ENCODE measurements at places on chromosomes 2 and 18.

DNA sequence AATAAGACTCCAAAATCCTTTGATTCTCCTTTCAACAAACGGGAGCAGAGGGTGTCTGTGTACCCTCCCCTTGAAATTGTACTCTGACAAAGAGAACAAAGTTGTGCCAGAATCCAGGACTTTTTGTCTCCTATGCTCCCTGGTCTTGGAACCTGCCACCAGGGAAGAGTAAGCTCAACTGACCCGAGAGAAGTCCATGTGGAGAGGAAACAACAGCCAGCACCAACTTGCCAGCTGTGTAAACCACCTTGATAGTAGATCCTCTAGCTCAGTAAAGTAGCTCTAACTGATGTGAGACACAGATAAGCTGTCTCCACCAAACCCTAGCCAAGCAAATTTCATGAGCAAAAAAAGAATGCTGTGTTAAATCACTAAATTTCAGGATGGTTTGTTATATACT, 46.9 kb downstream of the LNPK start:
- no peak for DNase-seq

DNA sequence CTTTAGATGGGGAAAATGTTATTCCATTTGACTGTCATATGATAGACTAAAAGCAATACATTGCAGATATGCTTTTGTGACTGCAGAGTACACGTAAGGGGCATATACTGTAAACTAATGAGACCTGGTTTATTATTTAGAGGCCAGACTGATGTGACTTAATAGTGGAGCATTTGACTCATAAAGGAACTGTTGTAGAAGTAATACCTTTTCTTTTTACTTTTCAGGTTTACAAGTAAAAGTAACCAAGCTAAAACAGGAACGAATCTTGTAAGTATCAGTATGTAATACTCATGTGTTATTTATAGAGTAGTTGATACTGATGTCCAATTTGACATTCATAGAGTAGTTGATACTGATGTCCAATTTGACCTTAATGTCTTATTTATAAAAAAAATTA, 13.1 kb downstream of the RBBP8 start:
- no peak for DNase-seq

DNA sequence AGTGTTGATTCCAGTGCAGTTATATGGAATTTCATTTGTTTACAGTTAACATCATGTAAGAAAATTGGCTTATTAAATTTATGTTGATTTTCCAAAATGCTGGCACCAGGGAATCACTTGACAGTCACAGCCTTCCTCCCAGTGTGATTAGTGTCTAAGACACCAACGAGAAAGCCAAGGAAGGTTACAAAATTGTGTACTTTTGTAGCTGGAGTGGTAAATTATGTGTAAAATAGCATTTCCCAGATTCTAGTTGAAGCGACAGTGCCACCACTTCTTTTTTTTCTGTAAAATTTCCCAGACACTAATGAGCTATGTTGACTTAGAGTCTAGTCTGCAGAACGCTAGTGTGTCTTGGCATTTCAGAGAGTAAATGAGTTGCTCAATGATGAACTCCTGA, 101.3 kb downstream of the NCK2 start:
- no peak for DNase-seq

DNA sequence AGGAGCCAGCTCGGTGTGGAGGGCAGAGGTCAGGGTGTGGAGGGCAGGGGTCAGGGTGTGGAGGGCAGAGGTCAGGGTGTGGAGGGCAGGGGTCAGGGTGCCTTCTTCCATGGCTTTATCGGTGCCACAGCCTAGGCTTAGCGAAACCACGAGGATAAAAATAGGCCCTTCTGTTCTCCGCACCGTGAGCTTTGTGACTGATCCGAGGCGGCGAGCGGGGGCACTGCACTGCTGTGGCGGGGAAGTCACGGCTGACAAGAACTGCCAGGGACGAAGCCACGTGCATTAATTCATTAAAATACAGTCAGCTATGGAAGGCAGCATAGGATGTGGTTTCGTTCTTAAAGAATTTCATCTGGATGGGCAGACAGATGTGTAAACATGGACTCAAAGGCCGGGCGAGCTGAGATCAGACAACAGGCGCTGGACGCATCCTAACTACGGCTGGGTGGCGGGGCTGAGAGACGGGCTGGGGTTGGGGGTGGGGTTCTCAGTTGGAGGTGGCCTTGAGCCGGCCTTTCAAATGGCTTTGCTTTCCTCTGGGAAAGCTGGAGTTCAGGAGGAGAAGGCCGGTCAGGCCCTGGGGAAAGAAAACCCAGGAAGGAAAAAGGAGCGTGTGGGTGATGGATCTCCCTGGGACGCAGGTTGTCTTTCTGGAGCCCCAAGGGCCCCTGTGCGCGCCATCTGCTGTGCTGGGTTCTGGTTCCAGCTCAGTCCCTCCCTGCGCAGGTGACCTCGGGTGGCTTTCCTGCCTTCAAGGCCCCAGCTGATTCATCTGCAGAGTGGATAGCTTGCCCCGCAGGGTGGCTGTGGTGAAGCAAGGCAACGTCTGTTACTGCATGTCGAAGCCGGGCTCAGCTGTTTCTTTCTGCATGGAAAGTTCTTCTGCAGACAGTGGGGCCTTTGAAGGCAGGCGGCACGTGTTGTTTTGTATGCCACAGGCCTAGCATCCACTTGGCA, 958 bp upstream of the ALLC start:
- no peak for DNase-seq

DNA sequence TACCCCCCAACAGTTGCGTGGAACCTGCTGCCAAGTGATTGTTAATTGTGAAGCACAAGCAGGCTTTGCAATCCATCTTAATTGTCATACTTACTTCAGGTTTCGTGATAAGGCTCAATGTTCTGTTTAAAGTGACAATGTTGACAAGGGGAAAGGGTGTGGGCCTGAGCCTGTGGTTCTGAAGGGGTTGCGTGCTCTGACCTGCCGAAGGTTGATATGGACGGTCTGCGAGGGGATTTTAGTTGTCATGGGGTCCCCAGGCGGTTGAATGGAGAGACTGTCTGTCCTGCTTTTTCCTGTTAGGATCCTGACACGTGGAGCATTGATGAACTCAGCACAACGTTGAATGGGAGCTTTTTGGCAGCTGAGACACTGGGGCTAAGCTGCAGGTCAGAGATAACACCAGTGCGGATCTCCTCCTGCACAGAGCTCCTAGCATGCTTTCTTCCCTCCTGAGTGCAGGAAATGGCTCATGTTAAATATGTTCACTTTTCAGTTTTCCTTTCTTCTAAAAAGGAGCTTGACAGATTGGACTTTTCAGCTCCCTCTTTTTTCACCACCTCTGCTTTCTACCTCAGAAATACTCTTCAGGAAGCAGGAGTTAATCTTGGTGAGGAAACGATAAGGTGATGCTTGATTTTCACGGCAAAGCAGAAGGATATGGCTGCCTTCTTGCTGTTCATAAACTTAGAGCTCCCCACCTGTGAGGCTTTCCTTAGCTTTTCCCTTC, 62.9 kb upstream of the ZEB2 start:
- no peak for DNase-seq

DNA sequence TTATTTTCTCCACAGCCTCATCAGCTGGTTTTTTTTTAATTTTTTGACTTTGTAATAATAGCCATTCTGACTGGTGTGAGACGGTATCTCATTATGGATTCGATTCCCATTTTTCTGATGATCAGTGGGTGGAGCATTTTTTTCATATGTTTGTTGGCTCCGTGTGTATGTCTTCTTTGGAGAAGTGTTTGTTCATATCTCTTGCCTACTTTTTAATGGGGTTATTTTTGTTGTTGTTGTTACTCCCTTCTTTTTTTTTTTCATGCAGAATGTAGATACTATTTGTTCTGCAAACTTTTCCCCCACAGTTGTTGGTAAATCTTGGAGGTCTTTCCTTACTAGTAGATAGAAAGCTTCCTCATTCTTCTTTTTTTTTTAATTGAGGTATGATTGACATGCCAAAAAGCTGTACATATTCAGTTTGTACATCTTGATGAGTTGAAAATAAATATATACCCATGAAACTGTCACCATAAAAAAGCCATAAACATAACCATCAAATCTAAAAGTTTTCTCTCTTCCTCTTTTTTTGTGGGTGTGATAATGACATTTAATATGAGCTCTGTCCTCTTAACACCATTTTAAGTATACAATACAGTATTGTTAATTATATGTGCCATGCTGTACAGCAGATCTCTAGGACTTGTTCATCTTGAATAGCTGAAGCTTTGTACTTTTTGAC, 21.8 kb upstream of the NT5DC4 start:
- no peak for DNase-seq

DNA sequence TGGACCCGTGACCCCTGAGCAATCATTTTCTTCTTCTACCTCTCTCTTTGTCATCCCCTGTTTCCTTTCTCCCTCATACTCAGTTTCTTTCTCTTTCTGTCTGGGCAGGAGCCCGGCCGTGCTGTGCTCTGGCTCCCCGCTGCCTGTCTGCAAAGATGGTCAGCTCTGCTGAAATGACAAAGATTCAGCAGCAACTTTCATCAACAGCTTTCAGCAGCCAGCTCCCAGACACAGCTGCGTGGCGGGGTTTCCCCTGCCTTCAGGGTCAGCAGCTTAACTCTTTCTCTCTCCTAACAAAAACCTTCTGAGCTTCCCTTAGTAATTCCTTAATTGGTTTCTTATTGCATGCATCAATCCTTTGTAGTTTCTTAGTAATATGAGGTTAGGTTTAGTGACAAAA, 1234.4 kb downstream of the CNTNAP5 start:
- DNase-seq = no peak

DNA sequence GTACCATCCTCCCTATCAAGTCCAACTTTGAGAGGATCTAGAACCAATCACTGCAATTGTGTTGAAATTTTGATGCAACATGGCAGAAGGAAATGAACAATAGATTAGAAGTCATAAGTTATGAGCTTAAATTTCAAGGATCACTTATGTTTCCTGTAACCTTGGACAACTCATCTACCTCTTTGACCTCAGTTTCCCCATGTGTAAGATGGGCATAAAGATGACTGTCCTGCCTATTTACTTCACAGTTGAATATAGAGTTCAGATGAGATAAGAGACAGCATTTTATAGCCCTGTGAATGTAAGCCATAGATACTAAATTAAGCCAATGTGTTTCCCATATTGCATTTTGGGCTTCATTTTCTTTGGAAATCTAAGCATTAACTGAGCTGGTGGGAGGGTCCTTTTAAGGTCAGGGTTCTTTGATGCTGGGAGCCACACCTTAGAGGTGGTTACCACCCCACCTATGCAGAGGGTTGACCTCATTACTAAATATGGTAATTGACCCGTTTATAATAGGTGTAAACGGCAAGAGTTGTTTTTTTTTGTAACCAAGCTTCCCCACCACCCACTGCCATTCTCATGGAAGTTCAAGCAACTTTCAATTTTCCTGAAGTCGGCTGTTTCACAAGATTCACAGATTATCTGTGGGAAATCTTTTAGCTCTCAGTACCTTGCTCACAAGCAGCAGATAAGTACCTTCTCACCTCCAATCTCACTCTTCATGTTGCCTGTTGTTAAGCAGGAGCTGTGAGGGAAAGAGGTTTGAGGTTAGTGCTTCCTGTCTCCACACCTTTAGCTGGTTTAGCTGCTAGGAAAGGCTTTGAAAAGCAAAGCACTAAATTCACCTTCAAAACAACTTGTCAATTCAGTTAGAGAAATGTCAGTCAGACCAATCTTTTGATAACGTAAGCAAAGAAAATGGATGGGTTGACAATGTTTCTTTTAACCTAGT, 13.3 kb downstream of the CD28 start:
- DNase-seq = no peak

DNA sequence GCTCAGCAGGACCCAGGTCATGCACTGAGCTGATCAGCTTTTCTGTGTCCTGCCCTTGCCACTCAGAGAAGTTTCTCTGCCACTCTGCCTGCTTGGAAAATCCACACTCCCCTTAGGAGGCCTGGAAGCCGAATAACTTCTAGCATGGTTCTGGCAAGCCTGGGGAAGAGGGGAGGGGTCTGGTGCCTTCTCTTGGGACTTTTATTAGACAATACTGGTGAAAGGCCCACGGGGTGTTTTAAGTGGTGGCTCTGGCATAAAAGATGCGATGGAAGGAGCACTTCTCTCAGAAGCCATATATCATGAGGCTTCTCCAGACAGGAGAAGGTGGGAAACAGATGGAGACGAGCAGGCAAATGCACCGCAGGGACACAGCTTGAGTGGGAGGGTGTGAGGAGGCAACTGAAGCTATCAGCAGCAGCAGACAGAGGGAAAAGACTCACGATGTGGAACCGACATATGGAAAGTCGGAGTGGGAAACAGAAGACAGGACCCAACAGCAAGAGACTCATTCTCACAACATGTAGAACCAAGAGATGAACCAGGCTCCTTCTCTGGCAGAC, 141.8 kb upstream of the CTNNA2 start:
- no peak for DNase-seq

GRCh38 chr2:170157025-170157684, 20.8 kb upstream of the MYO3B start:
- DNase-seq = no peak

DNA sequence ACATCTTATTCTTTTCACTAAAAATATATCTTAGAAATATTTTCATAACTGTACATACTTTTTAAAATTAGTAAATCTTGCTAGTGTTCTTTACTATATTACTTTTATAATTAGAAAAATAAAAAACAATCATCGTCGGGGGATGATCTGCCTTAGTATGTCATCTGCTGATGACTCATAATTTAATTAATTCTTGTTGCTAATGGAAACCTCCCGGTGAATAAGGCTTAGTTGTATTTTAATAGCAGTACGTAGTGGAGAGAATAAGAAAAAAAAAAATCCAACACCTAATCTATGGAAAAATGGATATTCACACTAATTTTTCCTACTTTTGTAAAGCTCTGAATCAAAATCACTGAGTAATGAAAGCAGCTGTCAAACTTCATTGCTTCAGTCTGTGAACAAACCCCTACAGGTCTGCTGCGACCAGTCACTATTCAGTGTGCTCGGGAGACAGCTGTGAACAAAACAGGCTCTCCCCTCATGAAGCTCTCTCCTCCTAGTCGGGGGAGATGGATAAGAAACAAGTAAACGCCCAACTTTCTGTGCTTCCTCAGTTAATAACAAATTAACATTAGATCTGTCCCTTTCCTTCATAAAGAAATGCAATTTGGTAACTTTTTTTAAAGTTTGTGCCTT, 97.4 kb upstream of the UPP2 start:
- no peak for DNase-seq

DNA sequence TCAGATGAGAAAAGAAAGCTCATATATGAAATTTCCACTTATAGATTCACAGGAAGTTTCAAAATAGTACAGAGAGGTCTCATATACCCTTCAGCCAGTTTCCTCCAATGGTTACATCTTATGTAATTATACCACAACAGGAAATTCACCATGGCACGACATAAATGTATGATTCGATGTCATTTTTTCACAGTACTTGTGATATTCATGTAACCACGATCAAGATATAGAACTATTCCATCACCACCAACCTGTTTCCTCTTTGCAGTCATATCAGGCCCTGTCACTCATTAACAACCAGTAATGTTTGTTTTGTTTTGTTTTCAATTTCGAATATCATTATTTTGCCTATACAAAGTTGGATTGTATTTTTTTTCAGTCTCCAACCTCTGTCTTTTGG, 314.3 kb upstream of the POU3F3 start:
- DNase-seq = no peak

DNA sequence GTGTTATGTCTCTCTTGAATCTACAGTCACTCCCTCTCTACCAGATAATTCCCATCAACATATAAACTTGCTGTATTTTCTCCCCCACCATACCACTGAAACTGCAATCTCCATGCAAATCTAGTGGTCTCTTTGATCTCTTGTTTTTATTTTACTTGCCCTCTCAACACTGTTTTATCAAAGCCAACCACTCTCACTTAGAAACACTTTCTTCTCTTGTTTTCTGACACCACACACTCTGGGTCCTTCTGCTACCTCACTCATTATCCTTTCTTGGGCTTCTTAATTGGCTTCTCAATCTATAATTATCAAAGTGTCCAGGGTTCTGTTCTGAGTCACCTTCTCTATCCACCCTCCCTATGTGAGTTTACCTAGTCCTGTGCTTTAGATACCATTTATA, 2.0 kb upstream of the MCFD2 start:
- DNase-seq = no peak
